ENCODE measurements at places on chromosomes 1 and 21.
A peak's percentile ranks its signal among the peaks of the same experiment; 100 is the strongest.

DNA sequence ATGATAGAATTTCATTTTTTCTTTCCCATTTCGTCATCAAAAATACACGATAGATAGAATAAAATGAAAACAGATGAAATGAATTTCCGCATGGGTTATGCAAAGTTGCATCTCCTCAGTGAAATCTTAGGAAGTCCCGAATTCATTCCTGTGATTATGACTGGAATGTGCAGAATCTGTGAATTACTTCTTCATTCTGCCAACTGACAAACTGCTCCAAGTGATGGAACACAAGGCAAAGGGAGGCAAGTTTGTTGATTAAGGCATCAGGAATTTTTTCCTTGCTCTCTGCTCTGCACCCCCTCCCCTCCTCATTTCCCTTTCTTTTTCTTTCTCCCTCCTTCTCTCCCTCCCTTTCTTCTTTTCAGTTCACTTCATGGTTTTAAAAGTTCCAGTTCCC lies 37.0 kb upstream of the ADGRL4 start:
- DNase-seq, result peak; percentile 66

- DNase-seq, result no peak
These were observed 281.6 kb upstream of the FMN2 start for GRCh38 chr1:239810061-239810481.

GRCh38 chr1:231431665-231432415 lies 9.8 kb upstream of the EGLN1 start:
- no peak for DNase-seq

GRCh38 chr21:22993822-22994574 lies 1995.8 kb downstream of the NCAM2 start:
- DNase-seq, result no peak

- DNase-seq, result no peak
These were observed 455.1 kb upstream of the VAMP3 start for GRCh38 chr1:7315946-7316345.

DNA sequence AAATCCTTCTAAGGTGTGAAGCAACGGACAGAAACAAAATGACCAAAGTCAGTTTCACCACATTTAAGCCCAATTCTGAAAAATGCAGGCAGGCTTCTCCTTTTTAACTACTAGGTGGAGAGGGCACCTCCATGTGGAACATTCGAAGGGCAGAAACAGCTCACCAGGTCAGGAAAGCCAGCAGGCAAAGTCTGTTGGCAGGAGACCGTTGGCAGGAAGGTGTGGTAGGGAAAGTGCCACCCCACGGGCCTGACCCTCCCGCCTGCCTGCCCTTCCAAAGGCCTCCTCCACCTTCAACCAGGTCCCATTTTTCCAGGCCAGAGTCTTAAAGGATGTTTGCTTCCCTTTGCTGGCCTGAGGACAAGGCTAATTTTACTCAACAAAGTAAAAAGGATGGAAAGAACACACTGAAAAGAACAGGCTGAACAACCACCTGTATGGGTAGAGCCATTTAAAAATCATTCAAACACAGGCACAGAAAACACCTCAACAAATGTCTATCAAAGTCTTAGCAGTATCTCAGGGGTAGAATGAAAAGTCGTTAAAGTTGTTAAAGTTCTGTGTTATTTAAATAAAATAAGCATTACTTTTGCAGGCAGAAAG lies 26.4 kb downstream of the CAPZB start:
- DNase-seq, result no peak

GRCh38 chr1:117613969-117614729 lies 8.3 kb downstream of the TENT5C start:
- no peak for DNase-seq

DNA sequence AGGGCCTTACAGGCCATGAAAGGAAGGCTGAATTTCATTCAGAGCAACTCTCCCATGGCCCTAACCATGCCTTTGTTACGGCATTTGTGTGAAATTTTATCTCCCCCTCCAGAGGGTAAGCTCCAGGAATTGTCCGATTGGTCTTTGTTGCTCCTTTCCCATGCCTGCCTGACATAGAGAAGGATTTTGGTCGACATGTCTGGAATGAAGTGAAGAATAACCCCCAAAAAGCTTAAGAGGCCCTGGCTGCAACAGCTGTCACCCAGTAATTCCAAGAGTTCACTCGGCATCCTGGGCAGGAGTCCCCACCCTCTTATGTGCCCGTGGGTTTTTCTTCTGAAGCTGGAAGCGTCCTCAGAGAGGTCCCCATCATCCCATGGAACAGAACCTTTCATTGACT lies 20.6 kb downstream of the CDA start:
- DNase-seq, result no peak

GRCh38 chr1:82099170-82099569 lies 298.4 kb downstream of the ADGRL2 start:
- DNase-seq, result no peak

DNA sequence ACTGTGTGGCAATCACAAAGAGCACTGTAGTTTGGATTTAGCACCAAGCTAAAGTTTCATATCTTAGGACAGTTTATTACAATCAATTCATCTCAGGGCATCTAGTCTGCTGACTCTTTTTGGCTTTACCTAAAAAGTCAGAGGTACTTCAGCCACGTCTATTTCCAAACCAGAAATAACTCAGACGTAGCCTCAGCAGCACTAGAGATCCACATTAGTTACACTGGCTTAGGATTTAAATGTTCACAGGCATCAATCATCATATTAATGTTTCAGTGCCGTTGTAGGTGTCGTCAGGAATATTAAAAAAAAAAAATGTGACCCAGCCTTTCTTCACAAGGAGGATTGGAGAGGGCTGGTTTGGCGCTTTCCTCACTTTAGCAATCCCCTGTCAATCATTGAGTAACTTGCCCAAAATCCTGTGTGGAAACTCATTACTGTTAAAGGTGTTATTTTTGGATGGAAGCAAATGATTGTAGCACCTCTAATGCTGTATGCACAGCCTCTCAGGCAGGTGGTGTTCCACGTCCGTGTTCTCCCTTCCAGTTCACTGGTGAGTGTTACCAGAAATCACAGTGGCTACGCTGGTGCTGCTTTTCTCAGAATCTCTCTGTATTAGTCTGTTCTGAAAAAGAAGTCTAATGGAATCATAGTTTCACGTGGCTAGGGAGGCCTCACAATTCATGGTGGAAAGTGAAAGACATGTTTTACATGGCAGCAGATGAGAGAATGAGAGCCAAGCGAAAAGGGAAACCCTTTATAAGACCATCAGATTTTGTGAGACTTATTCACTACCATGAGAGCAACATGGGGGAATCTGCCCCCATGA lies 45.4 kb downstream of the NEK7 start:
- no peak for DNase-seq

DNA sequence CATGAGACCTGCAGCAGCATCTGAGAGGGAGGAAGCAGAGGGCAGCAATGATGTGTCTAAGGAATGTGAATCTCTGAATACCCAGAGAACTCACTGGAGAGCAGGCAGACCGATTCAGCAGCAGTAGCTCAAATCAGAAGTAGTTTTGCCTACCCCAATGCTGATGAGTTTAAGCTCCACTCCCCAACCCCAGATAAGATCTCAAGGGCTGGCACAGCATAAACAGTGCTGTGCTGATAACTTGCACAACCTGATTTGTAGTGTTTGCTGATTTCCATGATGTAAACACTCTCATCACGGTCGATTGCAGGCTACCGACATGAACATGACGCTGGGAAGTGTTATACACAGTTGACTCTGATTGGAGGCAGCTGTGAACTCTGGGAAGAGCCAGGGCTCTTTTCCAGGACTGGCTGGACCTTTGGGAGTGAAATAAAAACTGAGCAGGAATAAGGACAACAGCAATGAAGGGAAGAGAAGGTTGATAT lies 11.2 kb upstream of the HMGCS2 start:
- DNase-seq, result no peak

DNA sequence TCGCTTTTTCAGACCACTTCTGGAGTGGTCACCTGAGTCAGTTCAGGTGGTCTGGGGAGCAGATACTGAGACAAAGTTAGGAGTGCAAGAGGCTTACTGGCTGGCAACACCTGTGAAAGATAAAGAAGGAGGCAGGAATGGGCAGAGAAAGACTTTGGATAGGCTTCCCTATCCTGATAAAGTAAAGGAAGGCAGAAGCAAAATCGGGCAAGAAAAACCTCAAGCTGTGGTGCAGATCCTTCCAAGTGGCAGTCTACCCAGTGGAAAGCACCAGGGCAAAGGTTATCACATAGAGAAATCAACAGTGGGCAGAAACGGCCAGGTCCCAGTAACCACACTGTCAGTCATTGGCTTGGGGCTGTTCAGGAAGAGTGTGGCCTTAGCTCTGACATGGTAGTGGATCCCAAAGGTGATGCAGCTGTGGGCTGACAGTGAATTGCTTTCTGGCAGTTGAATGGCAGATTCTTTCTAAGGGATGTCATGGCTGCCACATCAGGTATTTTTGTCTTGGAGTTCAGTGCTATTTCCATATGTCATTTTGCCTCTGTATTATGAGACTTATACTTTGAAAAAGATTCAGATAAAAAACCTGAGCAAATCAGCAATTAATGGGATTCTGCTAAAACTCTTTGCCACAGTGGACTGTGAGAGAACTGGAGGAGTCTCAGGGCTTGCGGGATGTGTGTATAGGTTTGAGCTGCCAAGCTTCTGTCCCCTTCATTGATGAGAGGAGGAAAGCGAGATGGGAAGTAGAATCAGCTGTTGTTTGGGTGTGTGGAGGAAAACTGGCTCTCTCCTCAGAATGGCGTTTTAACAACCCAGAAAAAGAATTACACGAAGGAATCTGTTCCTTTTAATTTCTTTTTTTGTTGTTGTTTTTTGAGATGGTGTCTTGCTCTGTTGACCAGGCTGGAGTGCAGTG lies 8.1 kb upstream of the CGN start:
- no peak for DNase-seq

GRCh38 chr1:1038694-1039093 lies 18.8 kb downstream of the AGRN start:
- no peak for DNase-seq

DNA sequence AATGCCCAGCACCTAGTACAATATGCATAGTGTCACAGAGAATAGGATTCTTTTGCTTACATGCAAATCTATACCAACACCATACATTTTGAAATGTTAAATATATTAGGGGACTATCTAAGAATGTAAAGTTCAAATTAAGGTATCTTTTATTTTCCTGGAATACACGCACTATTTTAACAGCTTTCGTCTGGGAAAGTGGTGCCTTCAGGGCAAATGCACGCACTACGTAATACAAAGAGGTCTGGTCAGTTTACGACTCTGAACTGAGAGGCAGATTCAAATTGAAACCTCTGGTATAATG lies 931 bp downstream of the FUBP1 start:
- DNase-seq, result no peak

DNA sequence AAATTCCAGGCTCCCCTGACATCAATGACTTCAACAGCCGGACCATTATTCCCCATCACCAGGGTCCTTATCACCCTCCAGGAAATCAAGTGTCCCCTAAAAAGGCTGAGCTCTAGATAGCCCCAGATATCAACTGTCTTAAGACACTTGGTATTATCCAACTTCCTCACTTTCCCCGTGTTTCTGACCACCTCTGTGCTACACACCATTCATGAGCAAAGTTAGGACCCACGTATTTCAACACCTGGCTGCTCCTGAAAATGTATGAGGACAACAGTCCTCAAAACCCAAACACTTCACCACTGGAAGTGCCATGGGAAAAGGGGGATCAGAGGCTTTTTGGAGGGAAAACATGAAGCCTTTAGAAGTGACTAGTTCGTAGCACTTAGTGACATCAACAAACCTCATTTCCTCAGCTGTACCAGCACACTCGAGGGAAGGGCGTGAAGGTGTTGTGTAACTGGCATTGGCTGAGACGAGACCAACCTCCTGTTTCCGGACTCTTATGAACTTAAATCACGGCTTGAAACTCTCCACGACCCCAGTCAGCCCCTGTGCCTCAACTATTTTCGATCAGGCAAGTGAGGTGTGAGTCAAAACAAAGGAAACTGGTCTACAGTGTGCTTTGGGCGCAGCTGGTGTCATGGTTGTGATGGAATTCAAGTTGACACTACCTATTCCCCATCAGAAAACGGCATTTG lies 4.1 kb upstream of the CHD5 start:
- no peak for DNase-seq

- no peak for DNase-seq
These were observed 134.5 kb downstream of the IER5 start for GRCh38 chr1:181222972-181223505.
